Osteocyte (in vitro differentiated cells): ENCODE measurements at places on chromosomes 11 and 22. TPM values are rescaled to one million over a fixed set of nuclear protein-coding genes. Genes with fewer than 3 reads are reported as not detected.

Gene TSPAN32
- 0.76 and 1.2 TPM in 2 replicates for total RNA-seq

Gene PHLDA2
- 89.6 and 96.1 TPM in 2 replicates for total RNA-seq

Gene GP1BB
- 28.6 and 34.1 TPM in 2 replicates for total RNA-seq

Gene BDNF
- total RNA-seq: 4.2 and 4.9 TPM in 2 replicates

Gene PTPN5
- total RNA-seq: not detected in 2 replicates

Gene C11orf21
- total RNA-seq: 0.16 TPM in 1 of 2 replicates, not detected in the other

GRCh38 chr11:108009497-108010370 lies 1.0 kb downstream of the CUL5 start:
- no peak for DNase-seq

GRCh38 chr11:82932564-82932963 lies 31.0 kb downstream of the DDIAS start:
- no peak for DNase-seq

DNA sequence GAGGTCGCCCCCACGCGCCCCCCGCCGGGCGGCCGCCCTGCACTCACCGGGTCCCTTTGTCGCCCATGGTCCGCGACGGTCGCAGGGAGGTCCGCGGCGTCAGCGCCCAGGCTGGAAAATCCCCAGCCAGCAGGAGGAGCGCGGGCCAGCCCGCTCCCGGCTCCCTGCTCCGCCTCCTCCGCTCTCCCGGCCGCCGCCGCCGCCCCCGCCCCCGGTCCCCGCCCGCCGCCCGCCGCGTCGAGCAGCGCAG lies at the start of gene ARRB1:
Gene ARRB1, minus strand, starts transcription at position 121 of the 250 bp plus-strand sequence. Its CDS starts 54 bp downstream, at position 67.
- no peak for DNase-seq

- DNase-seq: no peak
These were observed 34.7 kb downstream of the PDE3B start for GRCh38 chr11:14678350-14678749.

DNA sequence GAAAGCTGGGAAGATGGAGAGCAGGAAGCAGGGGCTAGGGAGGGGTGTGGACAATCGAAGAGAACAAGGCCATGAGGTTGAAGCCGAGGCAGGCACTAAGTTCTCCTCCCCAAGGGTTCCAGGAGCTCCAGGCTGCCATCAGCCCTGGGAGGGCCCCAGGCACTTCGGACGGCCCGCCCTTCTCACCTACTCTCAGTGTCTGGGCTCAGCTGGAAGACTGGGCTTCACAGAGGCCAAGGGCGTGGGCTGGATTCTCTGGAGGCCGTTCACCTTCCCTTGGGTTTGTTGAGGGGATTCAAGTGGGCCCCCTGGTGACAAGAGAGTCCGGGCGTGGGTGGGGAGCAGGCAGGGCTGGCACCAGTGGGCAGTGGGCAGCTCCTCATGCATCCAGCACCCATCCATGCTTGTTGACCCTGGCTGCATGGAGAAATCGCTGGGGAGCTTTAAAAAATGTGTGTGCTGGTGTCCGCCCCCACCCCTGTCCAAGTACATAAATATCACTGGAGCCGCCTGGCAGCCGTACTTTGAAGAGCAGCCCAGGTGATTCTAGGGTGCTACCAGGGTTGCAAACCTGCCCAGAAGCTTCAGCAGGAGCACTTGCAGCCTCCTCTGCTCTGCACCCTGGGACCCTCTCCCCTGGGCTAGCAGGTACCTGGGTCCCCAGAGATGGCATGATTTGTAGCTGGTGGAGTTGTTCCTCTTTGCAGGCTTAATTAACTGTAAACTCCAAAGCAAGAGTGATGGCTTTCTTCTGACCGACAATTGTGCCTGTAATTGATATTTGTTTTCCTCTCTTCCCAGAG lies 74.3 kb downstream of the RTL6 start:
- no peak for DNase-seq

- DNase-seq: no peak
These were observed 76.9 kb upstream of the API5 start for GRCh38 chr11:43234881-43235280.

DNA sequence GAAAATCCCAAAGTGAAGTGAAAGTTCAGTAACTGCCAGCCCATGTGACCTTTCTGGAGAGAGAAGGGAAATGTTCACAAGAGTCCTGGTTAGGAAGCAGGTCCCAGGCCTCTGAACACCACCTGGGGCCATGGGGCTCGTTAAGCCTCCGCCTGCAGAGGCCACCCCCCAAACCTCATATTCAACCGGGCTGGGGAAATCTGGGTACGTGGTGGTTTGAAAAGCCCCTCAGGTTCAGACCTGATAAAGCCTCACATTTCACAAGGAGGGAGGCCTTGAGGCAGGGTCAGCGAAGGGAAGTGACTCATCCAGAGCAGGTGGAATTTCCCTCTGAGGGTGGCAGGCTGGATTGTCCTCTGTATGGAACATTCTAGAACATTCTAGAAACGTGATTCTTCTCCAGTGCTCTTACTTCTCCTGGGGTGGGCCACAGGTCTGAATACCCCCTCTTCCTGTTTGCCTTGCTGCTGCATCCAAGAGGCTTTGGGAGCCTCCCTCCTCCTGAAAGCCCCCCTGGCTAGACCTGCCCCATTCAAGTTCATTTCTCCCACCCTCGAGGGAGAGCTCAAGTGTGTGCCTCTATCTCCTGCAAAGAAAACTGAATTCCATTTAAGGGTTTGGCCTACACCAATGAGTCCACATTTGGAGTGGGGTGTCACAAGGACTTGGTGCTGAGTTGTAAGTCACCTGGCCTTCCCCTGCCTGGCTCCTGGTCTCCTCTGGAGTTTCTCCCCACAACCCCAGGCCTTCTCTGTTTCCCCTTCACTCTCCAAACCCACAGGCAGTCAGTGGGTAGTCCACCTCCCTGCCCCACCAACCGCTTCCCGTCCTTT lies 6.3 kb downstream of the FXYD2 start:
- DNase-seq: no peak

GRCh38 chr22:19214078-19214473 lies 35.5 kb upstream of the SLC25A1 start:
- no peak for DNase-seq

DNA sequence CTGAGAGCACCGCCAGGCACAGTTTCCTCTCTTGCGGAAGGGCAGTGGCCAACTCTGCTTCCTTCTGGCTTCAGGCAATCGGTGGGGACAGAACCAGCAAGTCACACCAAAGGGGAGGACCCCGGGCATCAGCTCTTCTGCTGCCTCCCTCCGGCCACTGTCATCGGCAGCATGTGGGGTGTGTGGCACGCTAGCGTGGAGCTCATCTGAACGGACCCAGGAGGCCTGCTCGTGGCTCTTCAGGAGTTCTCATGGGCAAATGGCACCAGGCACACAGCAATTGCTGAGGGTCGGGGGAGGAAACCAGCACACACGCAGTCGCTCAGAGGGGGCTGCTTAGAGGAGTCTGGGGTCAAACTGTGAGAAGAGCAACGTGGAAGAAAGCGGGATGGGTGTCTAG lies 26.9 kb downstream of the B3GAT1 start:
- no peak for DNase-seq

- DNase-seq: no peak
These were observed 66.8 kb downstream of the THAP12 start for GRCh38 chr11:76313913-76314740.

GRCh38 chr11:83678831-83679584 lies 392.8 kb upstream of the CCDC90B start:
- no peak for DNase-seq

DNA sequence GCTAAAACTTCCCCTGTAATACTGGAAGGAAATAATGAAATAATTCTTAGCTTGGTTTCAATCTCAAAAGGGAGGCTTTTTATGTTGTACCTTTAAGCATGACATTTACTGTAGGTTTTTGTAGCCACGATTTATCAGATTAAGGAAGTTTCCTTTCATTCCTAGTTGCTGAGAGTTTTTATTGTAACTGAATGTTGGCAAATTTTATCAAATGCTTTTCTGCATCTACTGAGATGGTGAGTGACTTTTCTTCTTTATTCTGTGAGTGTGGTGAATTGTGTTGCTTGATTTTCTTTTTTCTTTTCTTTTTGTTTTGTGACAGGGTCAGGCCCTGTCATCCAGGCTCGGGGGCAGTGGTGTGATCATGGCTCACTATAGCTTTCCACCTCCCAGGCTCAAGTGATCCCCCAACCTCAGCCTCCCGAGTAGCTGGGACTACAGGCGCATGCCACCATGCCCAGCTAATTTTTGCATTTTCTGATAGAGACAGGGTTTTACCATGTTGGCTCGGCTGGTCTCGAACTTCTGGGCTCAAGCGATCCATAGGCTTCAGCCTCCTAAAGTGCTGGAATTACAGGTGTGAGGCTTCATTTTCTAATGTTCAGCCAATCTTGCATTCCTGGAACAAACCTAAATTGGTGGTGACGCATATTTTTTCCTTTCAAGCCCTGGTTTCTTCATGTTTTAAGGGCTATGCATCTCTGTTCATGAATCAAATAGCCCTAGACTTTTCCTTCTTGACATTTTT lies 26.2 kb downstream of the SUSD2 start:
- no peak for DNase-seq

DNA sequence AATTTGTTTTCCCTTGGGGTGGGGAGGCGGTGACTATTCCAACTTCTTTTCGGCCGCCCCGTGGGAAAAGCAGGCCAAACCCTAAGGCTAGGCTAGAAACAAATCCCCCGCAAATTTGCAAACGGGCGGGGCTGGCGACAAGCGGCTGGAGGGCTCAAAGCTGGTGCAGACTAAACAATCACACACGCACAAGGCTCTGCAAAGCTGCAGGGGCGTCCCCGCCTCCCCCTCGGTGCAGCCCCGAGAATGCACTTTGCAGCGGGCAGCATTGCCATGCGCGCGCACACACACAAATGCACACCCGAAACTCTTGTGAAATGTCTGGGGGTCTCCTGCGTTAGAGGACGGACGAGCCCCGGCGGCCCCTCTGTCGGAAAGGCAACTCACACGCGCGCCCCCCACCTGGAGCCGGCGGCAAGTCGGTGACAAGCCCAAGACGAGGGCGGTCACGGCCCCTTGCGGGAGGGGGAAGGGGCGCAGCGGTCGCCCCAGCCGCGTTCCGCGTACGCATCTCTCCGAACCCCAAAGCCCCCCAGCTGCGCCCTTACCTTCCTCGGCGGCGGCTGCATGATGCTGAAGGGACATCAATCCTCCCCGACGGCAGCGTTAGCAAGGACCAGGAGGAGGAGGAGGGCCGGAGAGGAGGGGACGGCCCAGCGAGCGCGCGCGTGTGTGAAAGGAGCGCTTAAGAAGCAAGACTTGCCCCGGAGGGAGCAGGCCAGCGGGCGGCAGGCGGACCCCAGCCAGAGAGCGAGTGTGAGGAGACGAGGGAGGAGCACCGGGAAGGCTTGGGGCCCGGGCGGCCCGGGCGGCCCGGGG lies 600 bp downstream of the FCHSD2 start:
- DNase-seq: peak; percentile 89

DNA sequence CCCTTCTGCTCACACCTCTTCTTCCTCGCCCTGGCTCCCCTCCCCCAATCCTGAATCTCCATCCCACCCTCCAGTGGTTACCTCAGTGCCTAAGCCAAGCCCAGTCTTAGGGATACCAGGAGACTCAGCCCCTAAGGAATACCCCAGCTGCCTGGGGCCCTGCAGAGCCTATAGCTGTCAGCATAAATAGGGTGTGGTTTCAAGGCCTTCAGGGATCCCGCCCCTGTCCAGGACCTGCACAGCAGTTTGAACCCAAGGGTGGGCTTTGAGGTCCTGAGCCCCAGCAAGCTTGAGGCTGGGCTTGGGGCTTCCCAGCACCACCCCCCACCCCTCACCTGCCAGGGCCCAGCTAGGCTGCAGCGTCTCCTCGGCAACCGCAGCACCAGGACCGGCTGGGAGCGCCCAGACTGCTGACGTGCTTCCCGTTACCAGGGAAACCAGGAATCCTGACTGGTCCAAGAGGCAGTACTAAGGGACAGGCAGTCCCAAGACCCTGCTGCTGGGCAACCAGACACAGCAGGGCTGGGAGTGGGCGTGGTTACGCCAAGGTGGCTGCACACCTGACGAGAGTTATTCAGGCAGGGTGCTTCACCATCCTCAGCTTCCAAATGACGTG lies 13.7 kb downstream of the APBB1 start:
- DNase-seq: no peak

GRCh38 chr22:39480557-39480956 lies 21.5 kb upstream of the MIEF1 start:
- DNase-seq: no peak

- DNase-seq: no peak
These were observed 233.0 kb downstream of the SWAP70 start for GRCh38 chr11:9896902-9897301.

- no peak for DNase-seq
These were observed 267.6 kb downstream of the KIRREL3 start for GRCh38 chr11:126732981-126733380.

DNA sequence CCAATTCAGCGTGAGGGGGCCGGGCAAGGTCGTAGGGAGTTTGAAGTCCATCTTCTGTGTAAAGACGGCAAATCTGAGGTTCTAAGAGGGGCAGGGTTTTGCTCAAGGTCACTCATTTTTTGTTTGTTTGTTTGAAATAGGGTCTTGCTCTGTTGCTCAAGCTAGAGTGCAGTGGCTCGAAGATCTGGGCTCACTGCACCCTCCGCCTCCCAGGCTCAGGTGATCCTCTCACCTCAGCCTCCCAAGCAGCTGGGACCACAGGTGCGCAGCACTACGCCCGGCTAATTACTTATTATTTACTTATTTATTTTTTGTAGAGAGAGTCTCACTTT lies 355 bp upstream of the AP1B1 start:
- DNase-seq: no peak

- no peak for DNase-seq
These were observed 49.3 kb downstream of the CABIN1 start for GRCh38 chr22:24060375-24060788.

GRCh38 chr22:36067235-36067558 lies 38.6 kb upstream of the RBFOX2 start:
- DNase-seq: no peak

DNA sequence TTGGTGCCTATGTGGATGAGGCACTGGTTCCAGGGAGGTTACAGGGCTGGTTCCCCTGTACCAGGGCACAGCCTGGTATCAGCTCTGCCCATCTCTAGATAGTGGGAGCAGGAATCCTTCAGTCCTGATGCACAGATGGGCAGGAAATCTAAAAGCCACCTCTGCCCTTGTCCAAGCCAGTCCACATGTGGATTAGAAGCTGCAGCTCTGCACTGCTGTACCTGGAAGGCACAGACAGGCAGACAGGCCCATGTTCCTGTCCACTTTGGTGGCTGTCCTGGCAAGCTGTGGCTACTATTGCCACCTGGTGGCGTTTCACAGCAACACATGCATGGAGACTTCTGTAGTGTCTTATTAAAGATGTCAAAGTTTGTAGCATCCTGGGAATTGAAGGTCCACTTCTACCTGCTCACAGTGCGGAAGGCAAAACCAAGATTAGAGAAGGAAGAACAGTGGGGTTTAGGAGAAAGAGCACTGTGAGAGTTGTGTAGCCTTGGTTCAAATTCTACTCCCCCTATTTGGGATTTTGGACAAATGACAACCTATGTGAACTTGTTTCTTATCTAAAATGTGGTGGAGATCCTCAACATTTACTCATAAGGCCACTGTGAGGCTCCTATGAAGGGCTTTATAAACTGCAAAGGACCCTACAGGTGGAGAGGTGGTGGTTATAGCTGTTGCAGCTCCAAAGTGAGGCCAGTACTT lies 30.1 kb downstream of the NAV2 start:
- peak; percentile 93 for DNase-seq
